ENCODE measurements at places on chromosomes 5 and 9.

DNA sequence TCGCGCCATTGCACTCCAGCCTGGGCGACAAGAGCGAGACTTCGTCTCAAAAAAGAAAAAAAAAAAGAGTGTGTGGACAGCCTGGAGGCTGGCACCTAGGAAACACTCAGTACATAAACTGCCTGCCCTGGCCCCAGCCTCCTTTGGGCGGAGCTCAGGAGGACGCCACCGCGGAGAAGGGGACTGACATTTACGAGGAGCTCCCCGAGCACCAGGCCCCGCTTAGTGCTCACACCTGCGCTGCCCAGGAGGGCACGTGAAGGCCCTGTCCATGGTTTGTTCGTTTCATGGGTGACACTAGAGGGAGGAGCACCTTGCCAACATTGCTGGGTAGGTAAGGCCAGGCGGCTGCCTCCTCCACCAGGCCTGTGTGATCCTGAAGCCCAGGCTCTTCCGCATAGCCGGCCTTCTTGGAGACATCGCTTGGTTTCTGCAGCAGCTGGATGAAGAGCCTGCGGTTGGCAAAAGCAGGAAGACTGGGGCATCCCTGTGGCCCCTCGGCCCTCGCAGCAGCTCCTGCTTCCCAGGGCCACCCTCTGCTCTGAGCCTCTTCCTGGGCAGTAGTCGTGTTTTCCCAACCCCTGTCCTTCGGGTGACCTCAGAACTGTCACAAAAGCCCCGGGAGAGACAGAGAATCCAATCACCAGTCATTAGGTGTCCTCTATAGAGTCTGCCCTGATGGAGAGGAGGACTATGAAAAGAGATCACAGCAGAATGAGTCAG, 26.2 kb upstream of the LAMC3 start:
- no peak for DNase-seq

GRCh38 chr5:15320871-15321270, 179.1 kb upstream of the FBXL7 start:
- no peak for DNase-seq

GRCh38 chr5:68350176-68350575, 134.6 kb downstream of the PIK3R1 start:
- no peak for DNase-seq

DNA sequence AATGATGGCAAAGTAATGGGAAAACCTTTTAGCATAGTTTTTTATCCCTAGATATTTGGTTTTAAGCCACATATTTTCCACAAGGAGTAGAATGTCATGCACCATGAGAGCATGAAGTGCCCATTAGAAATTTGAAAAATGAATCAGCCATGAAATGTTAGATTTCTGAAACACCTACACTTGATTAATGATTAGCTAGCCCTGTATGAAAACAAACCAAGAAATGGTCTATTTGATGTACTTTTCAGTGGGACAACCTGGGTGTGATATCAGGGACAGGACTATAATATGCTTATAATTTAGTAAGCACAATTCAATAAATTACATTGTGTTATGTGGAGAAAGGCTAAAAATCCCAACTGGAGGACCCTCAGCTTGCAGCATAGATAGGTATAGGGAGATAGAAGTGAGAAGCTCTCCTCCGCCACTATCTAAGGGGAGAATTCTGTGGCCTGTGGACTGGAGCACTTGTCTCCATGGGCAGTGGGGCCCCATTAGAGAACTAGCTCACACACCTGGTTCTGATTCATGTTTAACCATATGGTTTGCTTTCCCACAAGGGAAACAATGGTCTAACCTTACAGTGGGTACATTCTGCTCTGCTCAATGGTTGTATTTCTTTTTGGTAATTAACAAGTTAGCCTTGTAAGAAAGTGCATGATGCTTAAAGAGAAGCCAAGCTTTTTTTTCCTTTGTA, 35.2 kb downstream of the NUP214 start:
- no peak for DNase-seq

GRCh38 chr9:75718677-75719076, 171.8 kb upstream of the PCSK5 start:
- DNase-seq, result no peak

DNA sequence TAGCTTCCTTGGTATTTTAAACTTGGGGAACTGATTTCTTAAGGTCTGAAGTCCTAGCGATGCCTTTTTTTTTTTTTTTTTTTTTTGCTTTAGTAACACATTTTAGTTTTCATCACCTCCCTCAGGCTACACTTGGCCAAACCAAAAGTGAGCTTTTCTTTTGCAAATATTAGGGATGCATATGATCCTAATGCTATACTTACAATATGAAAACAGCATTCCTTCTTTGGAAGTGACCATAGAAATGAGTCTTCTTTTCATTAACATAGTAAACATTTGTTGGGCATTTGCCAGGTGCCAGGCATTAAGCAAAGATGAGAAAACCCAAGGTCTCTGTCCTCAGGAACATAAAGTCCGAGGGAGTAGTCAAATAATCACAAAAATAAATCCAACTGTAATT, 189.8 kb downstream of the ALDH1A1 start:
- no peak for DNase-seq

DNA sequence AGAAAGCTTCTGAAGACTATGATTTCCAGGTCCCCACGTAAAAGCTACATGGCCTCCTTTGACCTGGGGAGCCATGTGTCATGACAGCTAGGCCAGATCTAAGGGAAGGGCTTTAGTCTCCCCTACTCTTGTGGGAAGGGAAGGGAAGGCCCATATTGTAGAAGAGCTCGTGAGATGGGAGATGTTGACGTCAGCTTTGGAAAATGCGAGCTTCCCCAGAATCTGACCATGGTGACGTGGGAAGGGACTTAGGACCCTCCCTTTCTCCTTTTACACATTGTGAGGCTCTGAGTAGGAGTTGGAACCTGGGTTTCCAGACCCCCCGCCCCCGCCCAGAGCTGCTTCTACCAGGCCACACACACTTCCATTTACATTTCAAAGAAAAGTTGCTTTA, 165.5 kb downstream of the SYK start:
- no peak for DNase-seq

GRCh38 chr5:114438471-114438870, 76.6 kb downstream of the KCNN2 start:
- DNase-seq, result no peak

GRCh38 chr5:66680221-66680620, 84.0 kb downstream of the MAST4 start:
- DNase-seq, result no peak

DNA sequence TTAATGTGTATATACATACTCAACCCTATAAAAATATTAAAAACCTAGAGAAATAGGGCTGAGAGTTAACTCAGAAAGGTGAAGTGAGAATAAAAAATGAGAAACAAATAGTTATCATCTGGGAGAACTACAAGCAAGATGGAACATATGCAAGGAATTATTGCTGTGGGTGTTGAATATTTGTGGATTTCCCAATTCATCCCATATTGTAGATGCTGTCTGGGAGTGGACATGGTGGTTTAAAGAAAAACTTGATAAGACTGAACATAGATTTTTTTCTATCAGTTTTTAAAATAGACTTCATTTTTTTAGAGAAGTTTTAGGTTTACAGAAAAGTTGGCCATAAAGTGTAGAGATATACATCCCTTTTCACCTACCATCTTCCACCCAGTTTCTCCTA, 263.5 kb downstream of the SPATA31D1 start:
- DNase-seq, result no peak

- no peak for DNase-seq
Measured at GRCh38 chr5:52693280-52693679, 94.4 kb upstream of the ITGA1 start.

DNA sequence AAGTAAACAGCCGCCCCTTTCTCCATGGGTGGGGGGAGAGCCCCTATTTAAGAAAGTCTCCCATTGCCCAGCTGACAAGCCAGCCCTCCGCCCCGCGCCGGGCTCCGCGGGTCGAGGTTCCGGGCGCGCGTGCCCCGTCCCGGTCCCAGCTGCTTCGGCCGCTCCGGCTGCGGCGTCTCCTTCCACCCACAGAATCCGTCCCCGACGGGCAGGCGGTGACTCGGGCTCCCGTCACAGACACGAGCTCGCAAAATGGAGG, 223 bp downstream of the NR3C1 start:
- DNase-seq, result no peak

DNA sequence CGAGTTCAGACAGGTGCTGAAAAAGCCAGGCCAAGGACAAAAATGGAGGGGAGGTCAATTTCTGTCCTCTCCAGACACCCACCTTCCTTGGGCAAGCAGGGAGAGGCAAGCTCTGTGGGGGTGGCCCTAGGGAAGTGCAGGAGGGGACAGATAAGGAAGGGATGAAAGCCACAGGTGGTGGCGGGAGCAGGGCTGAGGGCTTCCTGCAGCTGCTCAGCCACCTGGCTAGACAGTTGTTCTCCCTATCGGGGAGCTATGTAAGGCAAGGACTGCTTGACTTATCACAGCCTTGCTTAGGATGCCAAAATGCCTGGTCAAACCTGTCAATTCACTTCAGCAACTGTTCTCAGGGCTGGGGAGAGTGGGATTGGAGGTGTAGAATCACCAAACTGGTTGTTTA, 266.1 kb downstream of the ZSWIM6 start:
- no peak for DNase-seq

DNA sequence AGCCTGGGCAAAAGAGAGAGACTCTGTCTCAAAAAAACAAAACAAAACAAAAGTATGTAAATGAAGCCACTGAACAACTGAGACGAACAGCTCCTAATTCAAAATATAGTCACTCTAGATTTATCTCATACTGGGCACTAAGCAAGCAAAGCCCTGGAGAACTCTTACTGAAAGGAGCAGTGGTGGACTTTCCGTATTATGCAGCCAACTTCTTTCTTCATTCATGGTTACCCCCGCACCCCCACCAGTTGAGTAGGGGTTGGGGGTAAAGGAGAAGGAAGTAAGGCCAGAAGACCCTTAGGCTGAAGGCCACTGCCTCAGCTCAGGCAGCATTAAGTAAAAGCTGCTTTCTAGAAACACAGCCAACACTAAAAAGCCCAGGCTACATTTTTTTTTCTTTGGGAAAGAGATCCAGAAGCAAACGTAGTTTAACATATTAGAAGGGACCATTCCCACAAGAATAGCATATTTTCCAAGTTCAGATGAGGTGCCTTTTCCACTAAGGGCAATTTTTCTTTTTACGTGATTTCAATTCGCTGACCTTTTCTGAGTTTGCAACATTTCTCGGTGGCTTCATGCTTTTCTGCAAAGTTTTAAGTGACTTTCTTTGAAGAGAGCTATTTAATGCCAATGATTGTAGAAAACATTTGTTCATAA, 55.3 kb downstream of the MAPKAP1 start:
- no peak for DNase-seq

DNA sequence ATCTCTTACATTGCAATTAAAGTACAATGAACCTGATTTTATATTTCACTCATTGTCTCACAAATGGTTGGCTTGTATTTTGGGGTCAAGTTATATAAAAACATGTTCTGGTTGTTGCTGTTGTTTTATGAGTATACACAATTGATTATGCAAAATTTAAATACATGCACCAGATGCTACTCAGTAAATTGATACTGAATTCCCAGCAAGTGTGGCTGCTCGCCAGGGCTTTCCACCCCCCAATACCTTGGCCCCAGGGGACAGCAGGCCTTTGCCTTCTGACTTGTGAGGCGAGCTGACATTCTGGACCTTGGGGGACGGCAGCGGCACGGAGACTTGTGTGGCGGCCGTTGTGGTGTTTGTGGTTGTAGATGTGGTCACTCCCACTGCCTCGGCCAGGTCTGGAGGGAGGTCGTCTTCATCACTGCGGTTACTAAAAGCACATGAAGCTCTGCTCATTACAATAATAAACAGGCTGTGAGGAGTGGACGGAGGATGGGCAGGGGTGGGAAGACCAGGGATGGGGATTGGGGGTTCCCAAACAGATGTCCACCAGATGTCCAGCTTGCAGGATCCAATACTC, 27.0 kb upstream of the FRRS1L start:
- no peak for DNase-seq

Measured in stimulated activated CD8-positive, alpha-beta memory T cell treated with anti-CD3 and anti-CD28 coated beads, Interleukin-7, amount 100 ng/mL, for 4 hours (primary cell).